Fibroblast of mammary gland (primary cell): ENCODE measurements at places on chromosomes 11 and 22.

DNA sequence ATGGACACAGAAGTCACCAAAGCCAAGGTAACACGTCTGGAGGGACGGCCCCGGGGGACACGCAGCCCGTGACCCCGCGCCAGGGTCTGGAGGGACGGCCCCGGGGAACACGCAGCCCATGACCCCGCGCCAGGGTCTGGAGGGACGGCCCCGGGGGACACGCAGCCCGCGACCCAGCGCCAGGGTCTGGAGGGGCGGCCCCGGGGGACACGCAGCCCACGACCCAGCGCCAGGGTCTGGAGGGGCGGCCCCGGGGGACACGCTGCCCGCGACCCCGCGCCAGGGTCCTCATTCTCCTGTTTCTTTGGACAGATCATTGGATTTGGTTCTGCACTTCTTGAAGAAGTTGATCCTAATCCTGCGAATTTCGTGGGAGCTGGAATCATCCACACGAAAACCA lies 27.1 kb downstream of the MUC6 start:
- DNase-seq: no peak

- DNase-seq: peak; percentile 42
These were observed 116.2 kb downstream of the FAT3 start for GRCh38 chr11:92340839-92341238.

DNA sequence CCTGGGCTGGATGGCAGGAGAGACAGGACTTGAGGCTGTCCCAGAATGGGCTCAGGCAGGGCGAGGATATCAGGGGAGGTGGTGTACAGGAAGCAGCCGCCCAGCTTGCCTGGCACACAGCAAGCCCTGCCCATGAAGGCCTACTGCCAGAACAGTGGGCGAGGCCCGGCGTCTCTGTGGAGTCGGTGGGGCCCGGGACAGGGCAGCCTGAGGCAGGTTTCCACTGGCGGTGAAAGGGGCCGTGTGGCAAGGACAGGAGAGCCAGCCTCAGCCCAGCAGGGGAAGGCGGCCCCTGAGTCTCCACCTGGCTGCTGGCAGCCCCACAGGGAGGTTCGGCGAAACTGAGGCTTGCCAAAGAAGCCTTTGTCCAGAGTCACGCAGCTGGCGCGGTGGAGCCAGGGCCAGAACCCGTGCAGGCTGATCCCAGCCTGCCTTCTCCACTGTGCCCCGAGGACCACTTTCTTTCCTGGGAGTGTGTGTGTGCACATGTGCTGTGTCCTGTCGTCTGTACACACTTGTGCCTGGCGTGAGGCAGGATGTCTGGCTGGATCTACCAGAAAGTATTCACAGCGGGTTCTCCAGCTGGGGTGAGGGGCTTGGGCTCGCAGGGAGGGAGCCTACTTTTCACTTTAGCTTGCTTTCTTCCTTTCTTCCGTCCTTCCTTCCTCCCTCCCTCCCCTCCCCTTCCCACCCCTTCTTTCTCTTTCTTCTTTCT lies 1.2 kb downstream of the TSPO start:
- peak; percentile 37 for DNase-seq

GRCh38 chr22:19129871-19130270 lies 1.2 kb upstream of the TSSK2 start:
- no peak for DNase-seq

DNA sequence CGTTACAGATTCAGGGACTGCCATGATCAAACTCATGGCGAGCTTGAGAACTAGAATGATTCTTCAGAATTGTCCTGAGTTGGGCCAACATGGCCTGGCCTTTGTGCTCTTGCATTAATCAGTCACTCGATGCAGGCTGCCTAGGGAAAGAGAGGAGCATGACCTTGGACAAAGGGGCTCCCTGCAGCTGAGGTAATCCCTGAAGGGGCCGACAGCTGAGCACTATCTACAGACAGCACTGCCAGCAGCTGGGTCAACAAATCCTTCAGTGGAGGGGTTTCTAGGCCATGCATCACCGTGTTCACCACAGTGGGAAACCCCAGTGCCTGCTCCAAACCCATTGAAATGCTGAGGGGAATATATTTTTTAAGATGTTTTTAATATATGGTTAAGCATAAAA lies 159.5 kb upstream of the POU2AF2 start:
- no peak for DNase-seq

GRCh38 chr22:36391638-36392037 lies 3.9 kb upstream of the MYH9 start:
- DNase-seq: no peak

DNA sequence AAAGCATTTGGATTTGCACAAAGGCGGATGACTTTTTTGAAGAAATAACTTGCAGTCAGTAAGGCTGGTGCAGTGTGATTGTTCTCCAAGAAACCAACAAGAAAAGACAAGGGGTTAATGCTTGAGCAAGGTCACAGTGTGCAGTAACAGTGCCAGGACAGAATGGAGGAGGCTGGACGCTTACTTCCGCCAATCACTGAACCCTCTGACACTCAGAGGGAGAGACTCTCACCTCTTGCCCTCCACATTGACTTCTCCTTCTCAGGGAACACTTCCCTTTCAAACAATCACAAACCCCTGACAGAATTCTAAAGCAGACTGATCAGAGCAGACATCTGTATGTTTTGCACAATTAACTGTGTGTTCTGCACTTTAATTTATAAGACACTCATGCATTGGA lies 228.4 kb downstream of the BLID start:
- DNase-seq: no peak
